PC-3 (cell line): ENCODE measurements at places on chromosomes 3 and 15. TPM values are rescaled to one million over a fixed set of nuclear protein-coding genes. Genes with fewer than 3 reads are reported as not detected.

The HHATL gene
- total RNA-seq = not detected in 2 replicates

The KNG1 gene
- not detected in 2 replicates for total RNA-seq

The CTNNB1 gene
- 460 and 474 TPM in 2 replicates for total RNA-seq

The CHL1 gene
- total RNA-seq = not detected in 2 replicates

The PDCD10 gene
- 80.5 and 105 TPM in 2 replicates for total RNA-seq

The PAQR5 gene
- 12.2 and 16.5 TPM in 2 replicates for total RNA-seq

The TP63 gene
- 0.23 and 0.29 TPM in 2 replicates for total RNA-seq

The ERICH6 gene
- not detected in 2 replicates for total RNA-seq

The GATA2 gene
- total RNA-seq = 26.8 and 32.4 TPM in 2 replicates

The ADPRH gene
- total RNA-seq = 4.7 and 5.6 TPM in 2 replicates

The CPNE9 gene
- total RNA-seq = 0.07 TPM in 1 of 2 replicates, not detected in the other

The MOBP gene
- not detected in 2 replicates for total RNA-seq

The ESYT3 gene
- total RNA-seq = 1.6 TPM in 2 replicates

The EXD1 gene
- not detected in 2 replicates for total RNA-seq

The DTX3L gene
- 11.1 and 11.9 TPM in 2 replicates for total RNA-seq

The SLC49A4 gene
- total RNA-seq = 29.6 and 37.0 TPM in 2 replicates

The DZIP1L gene
- 3.8 and 4.9 TPM in 2 replicates for total RNA-seq

The ZNF501 gene
- total RNA-seq = not detected in 2 replicates

- DNase-seq = no peak
These were observed 28.5 kb downstream of the UBE2E1 start for GRCh38 chr3:23834082-23834870.

GRCh38 chr3:106302451-106303221 is 433.8 kb upstream of the CBLB start:
- DNase-seq = no peak

GRCh38 chr3:149560617-149561016 is 86.1 kb downstream of the TM4SF4 start:
- DNase-seq = no peak

DNA sequence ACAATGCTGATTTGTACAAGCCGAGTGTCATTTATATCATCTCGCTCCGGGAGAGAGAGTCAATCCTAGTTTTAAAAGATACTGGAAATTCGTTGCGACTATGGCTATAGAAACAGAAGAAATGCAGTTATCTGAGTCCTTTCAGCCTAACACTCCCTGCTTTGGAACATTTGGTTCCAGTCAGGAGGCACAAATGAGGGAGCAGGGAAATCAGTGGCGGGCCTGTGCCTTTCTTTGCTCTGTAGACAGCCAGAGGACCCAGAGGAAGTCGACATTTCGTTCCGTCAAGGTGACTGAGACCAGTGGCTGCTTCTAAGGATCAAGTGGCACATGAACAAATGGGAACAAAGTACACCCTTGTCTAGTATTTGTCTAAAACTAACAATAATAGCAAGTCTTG is 745 bp upstream of the RIOX2 start:
- DNase-seq = no peak

DNA sequence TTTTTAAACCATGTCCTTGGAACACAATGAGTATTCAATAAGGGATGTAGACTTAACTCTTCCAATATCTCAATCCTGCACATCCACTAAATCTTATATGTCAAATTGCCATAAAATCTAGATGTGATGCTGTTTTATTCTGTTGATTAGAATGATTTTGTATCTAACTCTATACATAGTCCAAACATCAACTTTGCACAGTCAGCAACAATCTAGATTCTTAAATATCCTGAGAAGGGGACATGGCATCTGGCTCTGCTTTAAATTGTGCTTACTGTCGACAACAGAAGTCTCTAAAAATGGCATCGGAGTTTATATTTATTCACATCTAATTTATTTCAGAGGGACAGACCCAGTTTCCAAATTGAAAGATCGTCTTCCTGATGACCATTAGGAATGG is 276.2 kb downstream of the GAP43 start:
- DNase-seq = no peak

- DNase-seq = peak; percentile 56
These were observed 13.5 kb upstream of the FAM3D start for GRCh38 chr3:58679974-58680666.

DNA sequence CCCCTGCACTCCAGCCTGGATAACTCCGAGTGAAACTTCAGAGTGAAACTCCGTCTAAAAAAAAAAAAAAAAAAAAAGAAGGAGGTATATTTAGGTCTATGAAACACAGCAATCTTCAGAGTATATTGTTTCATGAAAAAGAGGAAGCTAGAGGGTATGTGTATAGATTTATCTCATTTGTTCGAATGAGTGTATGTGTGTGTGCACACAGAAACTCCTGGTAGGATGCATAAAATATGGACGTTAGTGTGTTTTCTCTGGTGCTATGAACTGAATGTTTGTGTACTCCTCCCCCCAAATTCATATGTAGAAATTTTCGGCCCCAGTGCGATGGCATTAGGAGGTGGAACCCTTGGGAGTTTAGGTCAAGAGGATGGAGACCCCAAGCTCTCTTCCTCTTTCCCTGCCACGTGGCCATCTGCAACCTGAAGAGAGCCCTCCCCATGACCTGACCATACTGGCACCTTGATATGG is 98.6 kb upstream of the KLF13 start:
- no peak for DNase-seq

DNA sequence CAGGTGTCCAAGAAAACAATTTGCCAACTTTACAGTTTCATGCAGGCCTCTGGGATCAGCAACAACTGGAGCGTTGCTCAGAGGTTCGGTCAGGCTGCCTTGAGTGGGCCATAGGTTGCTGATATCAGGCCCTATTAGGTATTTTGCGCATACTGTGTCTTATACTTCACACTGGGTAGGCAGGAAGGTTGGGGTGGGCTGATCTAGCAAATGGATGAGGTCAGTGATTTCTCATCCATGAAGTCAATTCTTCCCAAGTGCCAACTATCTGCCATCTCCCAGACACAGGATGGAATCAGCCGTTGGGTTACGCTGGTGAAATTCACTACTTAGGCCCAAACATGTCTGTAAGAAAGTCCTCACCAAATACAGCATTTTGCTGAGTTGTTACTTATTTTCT is 77.6 kb downstream of the SLC7A14 start:
- DNase-seq = no peak

GRCh38 chr3:25025236-25025635 is 402.8 kb upstream of the RARB start:
- DNase-seq = no peak

DNA sequence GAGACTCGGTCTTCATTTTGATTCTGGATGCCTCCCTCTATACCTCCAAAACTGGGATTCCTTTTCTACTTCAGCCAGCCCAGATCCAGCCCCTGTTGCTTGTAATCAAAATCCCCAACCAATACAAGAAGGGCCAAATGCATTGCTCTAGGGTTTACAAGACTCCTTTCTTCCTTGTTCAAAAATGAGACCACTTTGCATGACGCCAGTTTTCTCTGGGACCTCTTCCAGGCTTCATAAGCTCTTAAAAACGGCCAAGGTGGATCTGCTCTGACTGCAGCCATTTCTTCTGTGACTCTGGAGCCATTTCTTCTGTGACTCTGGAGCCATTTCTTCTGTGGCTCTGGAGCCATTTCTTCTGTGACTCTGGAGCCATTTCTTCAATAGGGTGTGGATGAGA is 71.9 kb downstream of the ADAMTS17 start:
- DNase-seq = no peak

DNA sequence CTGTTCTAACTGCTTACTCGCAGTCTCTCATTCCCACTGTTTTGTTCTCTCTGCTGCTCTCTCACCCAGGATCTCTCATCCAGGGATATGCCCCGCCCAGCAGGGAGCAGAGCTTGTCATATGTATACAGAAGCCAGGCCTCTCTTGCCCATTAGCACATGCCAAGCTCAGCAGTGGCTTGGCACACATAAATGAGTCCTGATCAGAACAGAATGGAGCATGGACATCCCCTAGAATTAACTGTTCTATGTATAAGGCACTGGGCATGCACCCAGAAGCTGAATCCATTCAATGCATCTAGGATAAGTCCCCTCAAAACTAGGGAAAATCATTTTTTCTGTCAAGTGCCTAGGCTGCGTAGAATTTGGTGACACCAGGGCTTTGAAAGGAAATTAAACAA is 61.6 kb downstream of the IGSF11 start:
- DNase-seq = no peak

- DNase-seq = no peak
These were observed 44.0 kb upstream of the ETV5 start for GRCh38 chr3:186152889-186153292.

DNA sequence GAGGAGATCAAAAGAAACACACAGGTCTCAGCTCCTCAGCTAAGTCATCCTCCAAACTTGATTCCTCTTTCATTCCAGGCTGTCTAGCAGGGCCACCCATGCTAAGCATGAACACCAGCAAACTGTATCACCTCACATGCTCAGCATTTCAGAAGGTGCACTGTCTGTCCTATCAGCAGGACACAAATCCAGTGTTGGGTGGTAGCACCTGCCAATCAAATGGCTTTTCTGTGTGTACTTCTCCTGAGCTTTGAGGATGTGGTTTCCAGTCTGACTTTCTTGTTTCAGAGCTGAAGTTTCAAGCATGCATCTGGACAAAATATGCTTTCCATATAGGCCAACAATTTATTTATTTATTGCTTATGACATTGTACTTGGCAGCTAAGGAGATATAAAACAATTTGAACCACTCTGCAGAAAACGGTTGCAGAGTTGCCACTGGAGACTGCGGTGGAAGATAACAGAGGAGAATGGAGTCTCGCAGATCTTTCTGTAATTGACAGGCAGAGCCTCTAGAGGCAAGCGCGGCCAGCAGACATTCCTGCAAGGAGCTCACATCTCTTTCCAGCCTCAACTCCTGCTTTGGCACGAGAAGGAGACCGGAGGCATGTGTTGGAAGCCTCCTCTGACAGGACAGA is 167.1 kb upstream of the WNT5A start:
- DNase-seq = no peak

DNA sequence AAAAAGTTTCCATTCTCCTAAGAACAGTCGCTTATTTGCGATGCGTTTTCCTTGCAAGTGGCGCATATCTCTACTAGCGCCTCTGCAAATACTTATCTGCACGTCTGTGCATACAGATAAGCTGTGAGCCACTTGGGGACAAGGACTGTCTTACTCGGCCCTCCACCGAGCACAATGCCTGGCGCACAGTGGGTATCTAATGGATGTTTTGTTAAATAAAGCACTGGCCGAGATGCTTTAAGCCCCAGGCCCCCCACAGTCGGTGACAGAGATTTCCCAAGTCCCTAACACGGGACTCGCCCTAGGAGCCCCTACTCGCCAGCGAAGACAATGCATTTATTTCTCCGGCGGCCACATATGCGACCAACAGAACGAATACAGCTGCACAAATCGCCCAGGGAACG is 503 bp downstream of the HLTF start:
- peak; percentile 46 for DNase-seq

GRCh38 chr15:80561500-80561899 is 133.6 kb upstream of the ABHD17C start:
- no peak for DNase-seq

DNA sequence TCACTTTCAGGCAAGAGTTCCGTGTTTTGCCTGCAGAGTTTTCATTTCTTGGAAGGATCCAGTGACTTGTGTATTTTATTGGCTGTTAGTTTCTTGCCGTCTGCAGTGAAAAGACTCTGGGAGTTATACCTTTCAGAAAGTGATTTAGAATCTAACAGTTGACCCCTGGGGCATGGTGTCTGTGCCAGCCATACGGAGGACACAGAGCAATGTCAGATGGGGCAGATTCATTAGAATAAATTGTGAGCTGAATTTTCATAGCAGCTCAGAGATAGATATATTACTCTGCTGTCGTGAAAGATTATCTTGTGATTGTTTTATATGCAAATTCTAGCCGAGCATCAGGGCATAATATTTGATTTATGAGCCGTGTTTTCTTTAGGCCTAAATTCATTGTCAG is 131.6 kb downstream of the SV2B start:
- DNase-seq = no peak

- DNase-seq = no peak
These were observed 41.6 kb downstream of the MEGF11 start for GRCh38 chr15:66211670-66212562.

DNA sequence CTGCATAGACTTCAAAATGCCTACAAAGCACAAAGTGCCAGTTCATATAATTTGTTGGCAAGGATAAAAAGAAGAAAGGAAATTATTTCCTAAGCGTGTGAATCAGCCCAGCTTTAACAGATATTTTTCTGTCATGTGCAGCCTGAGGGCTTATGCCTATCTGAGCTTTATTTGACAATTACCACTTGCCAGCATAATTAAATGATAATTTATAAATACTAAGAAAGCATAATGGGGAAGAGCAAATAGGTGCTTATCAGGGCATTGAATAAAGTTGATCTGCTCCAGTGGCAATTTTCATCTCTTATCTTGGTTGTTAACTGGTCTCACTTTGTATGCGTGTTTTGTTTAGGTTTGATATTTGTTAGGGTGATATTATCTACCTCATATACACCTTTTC is 313.4 kb upstream of the DNAJC19 start:
- DNase-seq = no peak

DNA sequence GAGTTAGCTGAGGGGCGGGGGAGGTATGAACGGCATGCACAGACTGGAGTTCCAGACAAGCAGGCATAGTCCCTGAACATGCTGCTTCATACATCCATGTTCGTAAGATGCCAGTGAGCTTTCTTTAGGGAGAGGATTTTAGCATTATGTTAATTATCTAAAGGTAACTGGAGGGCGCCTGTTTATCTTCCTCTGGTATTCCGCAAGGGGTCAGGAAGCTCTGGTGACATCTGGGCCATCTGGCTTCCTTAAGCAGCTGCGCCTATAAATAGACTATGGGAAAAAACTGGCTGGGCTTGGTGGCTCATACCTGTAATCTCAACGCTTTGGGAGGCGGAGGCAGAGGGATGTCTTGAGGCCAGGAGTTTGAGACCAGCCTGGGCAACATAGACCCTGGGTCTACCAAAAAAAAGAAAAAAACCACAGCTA is 1.5 kb upstream of the FBXO22 start:
- DNase-seq = no peak
